ENCODE measurements at places on chromosomes 5 and 9.

DNA sequence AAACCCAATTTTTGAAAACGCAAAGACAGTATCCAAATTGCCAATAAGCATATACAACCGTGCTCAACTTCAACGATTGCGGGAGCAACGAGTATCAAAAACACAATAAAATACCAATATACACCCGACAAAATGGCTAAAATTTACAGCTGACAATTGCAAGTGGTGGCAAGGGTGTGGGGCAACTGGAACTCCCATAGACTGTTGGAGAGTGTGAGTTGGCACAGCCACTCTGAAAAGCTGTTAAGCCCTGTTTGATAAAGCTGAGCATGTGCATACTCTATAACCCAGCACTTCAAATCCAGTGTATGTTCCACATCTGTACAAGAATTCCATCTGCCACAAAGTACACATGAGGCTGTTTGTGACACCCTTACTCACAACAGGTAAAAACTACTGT lies 20.3 kb upstream of the NKD2 start:
- no peak for DNase-seq

GRCh38 chr9:106816524-106816923 lies 46.4 kb upstream of the ZNF462 start:
- DNase-seq: no peak

DNA sequence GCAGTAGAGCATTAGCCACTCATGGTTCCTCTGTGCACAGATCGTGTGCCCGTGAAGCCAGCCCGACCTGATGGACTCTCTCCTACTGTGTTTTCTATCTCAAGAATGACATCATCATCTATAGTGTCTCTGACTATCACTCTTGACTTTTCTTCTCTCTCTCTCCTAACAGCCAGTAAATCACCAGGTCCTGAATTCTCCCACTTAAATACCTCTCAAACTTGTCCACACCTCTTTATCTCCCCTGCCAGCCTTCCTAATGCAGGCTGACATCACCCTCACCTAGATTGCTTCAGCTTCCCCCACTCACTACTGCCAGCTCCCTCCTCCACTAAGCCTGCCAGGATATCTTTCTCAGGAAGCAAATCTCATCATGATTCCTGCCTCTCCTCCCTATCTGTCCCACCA lies 90.6 kb upstream of the MIER3 start:
- DNase-seq: no peak

GRCh38 chr5:1490376-1490775 lies 33.4 kb downstream of the LPCAT1 start:
- no peak for DNase-seq

- DNase-seq: no peak
These were observed 228.1 kb downstream of the FANCC start for GRCh38 chr9:95089257-95090022.

DNA sequence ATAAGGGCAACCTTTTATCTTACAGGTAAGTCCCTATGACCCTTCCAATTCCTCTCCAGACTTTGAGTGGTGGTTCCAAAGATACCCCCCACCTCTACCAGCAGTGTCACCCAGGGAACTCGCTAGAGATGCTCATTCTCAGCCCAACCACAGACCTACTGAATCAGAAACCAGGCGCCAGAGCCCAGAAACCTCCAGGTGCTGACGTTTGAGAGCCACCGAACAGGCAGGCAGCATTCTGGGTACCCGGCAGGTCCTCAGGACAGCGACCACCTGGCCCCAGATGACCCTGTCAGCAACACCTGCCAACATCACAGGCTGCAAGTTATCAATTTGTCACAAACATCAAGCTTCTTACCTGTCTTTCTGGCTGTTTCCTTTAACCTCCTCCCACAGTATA lies 19.5 kb downstream of the RAPGEF1 start:
- DNase-seq: no peak

DNA sequence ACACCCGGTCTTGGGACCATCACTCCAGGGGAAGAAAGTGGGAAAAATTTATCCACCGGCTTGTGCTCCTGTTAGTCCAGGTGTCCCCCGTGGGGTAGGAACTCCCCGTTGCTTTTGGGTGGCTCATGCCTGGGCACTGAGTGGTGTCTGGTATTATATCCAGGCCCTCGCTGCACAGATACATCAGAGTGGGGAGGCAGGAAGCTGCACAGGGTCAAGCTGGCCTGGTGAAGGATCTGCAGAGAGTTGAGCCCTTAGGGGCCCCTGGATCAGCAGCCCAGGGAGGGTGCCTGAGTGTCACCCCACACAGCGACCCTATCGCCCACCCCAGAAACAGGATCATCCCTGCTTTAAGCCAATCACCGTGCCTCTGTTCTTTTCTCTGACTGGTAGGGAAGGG lies 24.4 kb upstream of the COL5A1 start:
- DNase-seq: no peak

- no peak for DNase-seq
These were observed 3.3 kb downstream of the OTULIN start for GRCh38 chr5:14667770-14668169.

Data from endothelial cell (in vitro differentiated cells).